GDM1 (cell line): ENCODE measurements at places on chromosomes 4 and X.

DNA sequence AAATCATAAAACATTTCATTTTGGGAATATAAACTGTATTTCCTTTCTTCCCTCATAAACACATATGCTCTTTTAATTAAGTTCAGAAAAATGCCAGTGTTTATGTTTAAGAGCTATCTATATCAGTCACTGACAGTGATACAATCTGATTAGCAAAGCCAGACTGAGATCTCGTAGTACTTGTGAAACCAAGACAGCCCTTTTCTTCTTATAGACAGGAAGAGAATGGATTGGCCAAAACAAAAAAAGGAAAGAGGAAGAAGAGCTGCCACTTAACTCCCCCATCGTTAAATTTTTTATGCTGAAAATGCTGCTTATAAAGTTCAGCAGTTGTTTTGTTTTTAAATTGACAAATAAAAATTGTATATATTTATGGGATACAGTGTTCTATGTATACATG, 87.4 kb downstream of the PLAC1 start:
- no peak for DNase-seq

GRCh38 chr4:163273922-163274321, 58.5 kb downstream of the NPY1R start:
- DNase-seq, result no peak

DNA sequence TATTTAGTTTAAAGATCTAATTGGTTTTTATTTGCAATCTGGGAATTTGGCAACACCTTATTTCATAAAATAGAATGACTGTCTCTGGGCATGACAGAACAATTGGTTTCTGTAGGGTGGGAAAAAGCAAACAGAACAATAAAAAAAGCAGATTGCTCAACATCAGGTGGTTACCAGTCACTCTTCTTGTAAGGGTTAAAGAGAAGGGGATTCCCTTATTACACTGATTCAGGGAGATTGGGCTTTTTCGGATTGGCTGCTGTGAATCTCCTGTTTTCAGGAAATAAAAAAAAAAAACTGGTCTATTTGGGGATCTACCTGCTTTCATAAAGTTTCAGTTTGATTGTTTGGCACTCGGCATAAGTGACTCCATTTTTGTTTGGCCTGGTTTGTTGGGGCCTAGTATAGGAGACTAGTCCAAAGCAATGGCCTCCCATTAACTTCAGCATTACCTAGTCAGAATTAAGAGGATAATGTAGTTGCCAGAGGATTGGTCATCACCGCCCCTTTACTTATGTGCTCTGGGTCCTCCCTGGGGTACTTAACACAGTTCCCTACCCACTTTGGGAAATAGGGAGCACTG, 380.5 kb downstream of the IDS start:
- no peak for DNase-seq

DNA sequence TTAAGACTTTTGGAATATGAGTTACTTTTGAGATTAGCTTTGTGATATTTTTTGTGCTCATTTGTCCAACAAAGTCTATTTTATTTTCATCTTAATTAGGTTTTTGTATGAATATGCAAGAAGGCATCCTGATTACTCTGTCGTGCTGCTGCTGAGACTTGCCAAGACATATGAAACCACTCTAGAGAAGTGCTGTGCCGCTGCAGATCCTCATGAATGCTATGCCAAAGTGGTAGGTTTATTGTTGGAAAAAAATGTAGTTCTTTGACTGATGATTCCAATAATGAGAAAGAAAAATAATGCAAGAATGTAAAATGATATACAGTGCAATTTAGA, 10.8 kb downstream of the ALB start:
- no peak for DNase-seq

GRCh38 chr4:183094393-183095198, 4.5 kb upstream of the WWC2 start:
- DNase-seq, result no peak

DNA sequence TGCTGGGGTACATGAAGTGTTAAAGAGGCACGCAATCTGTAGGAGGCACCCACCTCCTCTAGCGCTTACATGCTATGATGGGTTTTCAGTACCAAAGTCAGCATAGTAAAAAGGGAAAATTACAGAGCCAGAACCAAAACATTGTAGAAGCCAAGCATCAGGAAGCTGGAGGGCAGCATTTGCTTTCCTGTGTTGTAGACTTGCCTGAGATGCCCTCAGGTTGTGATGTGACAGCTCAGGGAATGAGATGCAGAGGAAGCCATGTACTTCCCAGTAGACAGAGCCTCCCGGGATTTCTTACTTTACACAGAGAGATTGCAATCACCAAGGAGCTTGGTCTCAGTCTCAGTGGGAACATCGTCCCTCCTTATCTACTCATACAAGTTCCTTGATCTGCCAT, 161.5 kb downstream of the ARAP2 start:
- DNase-seq, result no peak

DNA sequence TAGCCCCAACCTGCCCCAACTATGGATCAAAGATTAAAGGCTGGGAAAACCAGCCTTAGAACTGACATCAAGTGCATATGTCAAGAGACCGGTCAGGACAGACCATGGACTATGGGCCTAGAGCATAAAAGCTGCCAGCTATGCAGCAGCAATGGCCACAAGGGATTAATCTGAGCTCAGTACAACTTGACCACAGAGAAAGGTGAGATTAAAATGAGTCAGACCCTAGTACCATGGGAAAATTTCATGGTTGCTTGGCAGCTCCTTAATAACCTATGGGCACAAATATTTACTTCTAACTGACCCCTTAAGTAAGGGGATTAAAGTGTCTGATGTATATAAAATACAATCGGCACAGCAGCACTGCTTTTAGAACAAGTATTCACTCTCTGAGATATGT, 54.4 kb downstream of the CBR4 start:
- DNase-seq, result no peak

- DNase-seq, result no peak
Observed at GRCh38 chr4:125254106-125254505, 60.6 kb upstream of the FAT4 start.

- no peak for DNase-seq
Observed at GRCh38 chr4:1218634-1219565, 30.0 kb downstream of the CTBP1 start.

DNA sequence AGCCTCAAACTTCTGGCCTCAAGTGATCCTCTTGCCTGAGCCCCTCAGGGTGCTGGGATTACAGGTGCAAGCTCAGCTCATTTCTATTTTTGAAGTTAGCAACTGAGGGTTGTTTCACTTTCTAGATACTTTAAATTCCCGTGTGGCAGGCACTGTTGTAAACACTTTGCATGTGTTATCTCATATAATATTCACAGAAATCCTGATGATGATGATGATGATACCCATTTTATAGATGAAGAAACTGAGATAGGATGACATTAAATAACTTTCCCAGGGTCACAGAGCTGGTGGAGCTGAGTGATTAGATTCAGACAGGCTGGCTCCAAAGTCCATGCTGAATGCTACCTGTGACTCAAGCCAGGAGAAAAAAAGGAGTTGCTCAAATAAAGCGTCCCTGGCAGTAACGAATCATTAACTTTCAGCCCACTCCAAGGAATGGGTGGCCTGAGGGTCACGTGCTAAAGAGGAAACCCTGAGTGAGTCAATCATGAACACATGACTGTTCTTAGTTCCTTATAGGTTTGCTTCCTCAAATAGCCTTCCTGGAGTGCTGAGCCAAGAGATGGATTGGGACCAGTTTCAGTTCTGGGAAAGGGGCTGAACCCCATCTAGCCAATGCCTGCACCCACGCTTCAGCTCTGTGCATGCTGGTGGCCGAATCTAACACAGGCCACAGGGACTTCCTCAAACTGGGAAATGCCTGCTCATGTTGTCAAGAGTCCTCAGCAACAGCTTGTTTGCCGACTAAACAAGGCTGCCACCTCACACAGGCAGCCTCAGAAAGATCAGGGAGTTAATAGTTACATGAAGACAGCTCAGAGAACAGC, 52.8 kb downstream of the RBM47 start:
- peak; percentile 65 for DNase-seq

GRCh38 chr4:70895811-70896491, 6.2 kb upstream of the MOB1B start:
- no peak for DNase-seq

DNA sequence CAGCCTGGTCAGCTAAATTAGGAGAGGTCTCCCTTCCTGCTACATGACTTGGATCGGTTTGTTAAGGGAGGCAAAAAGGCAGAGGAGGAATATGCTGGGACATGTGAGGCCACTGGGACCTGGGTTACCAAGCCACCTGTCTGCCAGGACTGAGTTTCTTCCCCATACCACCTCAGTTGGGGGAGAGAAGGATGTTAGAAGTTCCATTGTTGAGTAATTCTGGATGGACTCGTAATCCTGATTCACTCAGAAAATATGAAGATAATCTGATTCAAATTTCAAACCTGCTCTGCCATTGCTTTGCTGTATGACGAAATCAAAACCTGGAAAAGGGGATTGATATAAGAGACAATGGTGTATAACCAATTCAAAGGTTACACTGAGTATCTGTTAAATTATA, 97.4 kb upstream of the S100G start:
- DNase-seq, result no peak

DNA sequence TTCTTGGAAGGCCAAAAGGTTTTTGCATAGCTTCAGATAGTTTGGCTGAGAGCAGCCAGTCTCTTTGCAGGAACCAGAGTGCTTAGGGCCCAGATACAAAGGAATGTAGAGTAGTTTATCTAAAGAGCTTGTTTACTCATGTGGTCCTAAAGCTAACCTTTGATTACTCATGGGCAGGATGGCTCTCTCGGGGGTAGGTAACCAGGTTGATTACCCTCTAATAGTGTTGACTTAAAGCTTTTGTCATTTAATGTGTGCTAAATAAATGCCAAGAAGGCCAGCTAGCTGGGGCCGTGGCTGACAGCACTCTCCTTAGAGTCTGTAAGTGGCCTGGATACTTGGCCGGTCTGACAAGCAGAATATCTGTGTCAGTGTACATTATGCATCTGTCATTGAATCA, 69.7 kb upstream of the MAGEB16 start:
- no peak for DNase-seq

DNA sequence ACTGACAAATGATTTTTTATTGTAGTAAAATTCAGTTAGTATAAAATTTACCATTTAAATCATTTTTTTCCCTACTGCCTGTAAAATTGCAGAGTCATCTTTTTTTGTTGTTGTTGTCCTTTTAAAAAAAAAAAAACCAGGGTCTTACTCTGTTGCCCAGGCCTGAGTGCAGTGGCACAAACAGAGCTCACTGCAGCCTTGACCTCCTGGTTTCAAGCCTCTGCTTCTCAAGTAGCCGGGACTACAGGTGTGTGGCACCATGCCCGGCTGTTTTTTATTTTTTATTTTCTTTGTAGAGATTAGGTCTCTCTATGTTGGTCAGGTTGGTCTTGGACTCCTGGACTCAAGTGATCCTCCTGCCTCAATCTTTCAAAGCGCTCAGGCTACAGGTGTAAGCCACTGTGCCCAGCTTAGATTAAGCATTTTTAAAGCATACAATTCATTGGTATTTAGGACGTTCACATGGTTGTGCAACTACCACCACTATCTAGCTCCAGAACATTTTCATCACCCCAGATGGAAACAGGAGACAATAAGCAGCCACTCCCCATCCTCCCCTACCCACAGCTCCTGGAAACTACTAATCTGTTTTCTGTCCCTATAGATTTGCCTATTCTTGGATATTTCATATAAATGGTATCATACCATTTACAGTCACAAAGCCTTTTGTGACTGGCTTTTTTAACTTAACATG, 59.7 kb upstream of the PGRMC2 start:
- DNase-seq, result no peak

- DNase-seq, result no peak
Observed at GRCh38 chrX:65740909-65741308, 73.5 kb downstream of the MSN start.

- DNase-seq, result no peak
Observed at GRCh38 chr4:176319151-176319703, 539 bp upstream of the SPCS3 start.

- DNase-seq, result no peak
Observed at GRCh38 chrX:119229253-119229615, 6.9 kb upstream of the PGRMC1 start.

- no peak for DNase-seq
Observed at GRCh38 chr4:142016031-142016430, 379.6 kb downstream of the IL15 start.

- no peak for DNase-seq
Observed at GRCh38 chr4:47930971-47931804, 16.8 kb upstream of the NFXL1 start.

DNA sequence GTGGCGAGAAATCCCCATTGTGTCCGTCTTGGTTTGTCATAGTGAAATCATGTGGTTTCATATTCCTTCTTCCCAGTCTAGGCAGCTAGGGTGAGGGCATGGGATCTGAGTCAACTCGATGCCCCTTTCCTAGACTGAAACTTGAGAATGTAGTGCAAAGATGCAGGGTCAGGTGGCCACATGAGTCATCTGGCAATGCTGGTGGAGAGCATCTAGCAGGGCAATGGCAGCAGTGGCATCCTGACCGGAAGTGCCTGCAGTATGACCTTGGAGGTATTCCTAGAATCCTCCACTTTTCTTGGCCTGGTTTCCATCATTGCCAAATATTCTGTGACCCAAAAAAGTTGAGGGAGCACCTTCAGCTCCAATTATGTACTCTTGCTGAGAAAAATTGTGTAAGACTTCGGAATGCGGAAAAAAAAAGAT, 39.1 kb upstream of the TMEM184C start:
- no peak for DNase-seq

GRCh38 chrX:133258481-133258880, 40.3 kb upstream of the TFDP3 start:
- no peak for DNase-seq

- DNase-seq, result no peak
Observed at GRCh38 chrX:23937100-23937499, 29.3 kb downstream of the CXorf58 start.

GRCh38 chrX:22969411-22969810, 30.3 kb upstream of the DDX53 start:
- DNase-seq, result no peak

- peak; percentile 68 for DNase-seq
Observed at GRCh38 chr4:37825968-37826294, 555 bp upstream of the PGM2 start.

DNA sequence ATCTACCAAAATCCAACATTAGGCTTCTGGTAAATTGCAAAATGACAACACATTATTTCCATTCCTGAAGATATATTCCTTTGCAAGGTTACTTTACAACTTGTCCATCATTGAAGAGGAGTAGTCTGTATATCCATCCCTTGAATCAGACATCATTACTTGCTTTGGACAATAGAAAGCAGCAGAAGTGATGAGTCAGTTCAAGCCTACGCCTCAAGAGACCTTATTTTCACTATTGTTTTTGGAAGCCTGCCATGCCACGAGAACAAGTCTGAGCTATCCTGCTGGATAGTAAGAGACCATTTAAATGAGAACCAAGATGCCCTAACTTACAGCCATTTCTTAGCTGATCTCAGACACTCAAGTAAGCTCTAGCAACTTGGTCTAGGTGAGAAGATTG, 246.0 kb upstream of the HHIP start:
- no peak for DNase-seq

GRCh38 chrX:6225911-6226595, 2.6 kb downstream of the NLGN4X start:
- DNase-seq, result no peak
